ENCODE measurements at places on chromosomes 4 and X.
A peak's percentile ranks its signal among the peaks of the same experiment; 100 is the strongest.

GRCh38 chr4:176601124-176601523, 191.6 kb downstream of the VEGFC start:
- DNase-seq, result no peak

GRCh38 chrX:96102997-96103396, 581.6 kb upstream of the DIAPH2 start:
- no peak for DNase-seq

- no peak for DNase-seq
Observed at GRCh38 chrX:70456256-70456655, 11.6 kb downstream of the DLG3 start.

DNA sequence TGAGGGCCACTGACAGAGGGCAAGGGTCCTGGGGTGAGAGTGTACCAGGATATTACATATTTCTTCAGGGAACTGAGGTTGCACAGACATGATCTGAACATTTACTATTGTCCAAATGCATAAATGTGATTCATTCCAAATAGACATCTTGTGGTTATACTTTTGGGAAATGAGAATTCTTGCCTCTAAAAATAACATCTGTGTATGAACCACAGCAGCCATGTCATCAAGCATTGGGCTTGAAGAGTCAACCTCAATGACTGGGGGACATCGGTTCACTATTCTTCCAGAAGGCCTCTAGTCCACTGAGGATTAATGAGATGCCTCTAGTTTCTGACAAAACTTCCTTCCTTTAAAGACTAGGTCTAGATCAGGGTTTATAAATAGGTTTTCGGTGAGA, 193.1 kb upstream of the GPC4 start:
- no peak for DNase-seq

DNA sequence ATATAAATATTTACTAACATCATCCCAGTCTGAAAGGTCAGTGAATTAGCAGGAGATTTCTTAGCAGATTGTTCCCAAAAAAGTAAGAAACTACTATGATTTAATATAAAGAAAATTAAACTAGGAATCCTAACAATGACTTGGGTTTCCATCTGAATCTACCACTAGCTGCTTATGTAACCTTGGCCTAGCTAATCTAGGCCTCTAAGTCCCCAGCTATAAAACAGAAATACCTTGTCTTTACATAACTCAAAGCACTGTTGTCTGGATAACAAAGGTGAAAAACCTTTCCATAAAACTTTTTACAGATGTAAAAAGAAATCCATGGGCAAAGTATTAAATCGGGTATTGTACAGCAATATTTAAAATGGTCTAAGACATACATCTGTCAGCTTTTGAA, 3.0 kb downstream of the FBXL5 start:
- DNase-seq, result peak; percentile 38

GRCh38 chr4:133102612-133103409, 46.3 kb upstream of the PCDH10 start:
- no peak for DNase-seq

GRCh38 chr4:41539711-41540110, 1.8 kb downstream of the LIMCH1 start:
- DNase-seq, result no peak

- DNase-seq, result no peak
Observed at GRCh38 chrX:25296850-25297249, 281.1 kb upstream of the ARX start.

- no peak for DNase-seq
Observed at GRCh38 chr4:159328766-159329165, 225.9 kb downstream of the RAPGEF2 start.

- no peak for DNase-seq
Observed at GRCh38 chr4:97942137-97942536, 201.1 kb downstream of the STPG2 start.

DNA sequence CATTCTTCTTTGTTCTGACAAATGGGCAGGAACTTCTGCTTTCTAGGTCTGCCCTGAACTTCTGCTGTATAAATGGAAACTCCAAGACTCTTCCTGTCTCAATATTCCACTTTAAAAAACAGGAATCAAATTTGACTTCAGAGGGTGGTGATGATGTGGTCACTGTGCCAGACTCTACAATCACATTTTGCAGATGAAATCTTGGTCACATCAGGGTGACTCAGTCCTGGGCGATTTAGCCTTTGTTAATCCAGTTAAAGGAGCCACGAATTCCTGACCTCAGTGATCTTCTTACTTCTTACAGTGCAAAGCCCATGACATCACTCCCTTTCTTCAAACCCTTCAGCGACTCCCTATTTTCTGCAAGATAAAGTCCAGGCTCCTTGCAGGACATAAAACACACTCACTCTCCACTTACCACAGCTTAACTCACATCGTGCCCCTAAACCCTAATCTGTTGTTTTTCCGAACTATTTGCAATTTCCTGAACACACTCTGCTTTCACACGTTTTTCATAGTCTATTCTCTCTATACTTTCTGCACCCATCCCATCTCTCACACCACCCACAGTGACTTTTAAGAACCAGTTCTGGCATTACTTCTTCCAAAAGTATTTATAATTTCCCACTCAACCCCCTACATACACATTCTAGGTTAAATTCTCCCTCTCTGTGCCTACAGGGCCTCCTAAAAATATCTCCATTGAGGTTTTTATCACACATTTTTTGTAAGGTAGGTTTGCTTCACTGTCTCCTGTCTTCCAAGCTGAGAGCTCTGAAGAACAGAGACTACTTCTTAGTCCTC, 11.1 kb downstream of the GASK1B start:
- DNase-seq, result peak; percentile 45

DNA sequence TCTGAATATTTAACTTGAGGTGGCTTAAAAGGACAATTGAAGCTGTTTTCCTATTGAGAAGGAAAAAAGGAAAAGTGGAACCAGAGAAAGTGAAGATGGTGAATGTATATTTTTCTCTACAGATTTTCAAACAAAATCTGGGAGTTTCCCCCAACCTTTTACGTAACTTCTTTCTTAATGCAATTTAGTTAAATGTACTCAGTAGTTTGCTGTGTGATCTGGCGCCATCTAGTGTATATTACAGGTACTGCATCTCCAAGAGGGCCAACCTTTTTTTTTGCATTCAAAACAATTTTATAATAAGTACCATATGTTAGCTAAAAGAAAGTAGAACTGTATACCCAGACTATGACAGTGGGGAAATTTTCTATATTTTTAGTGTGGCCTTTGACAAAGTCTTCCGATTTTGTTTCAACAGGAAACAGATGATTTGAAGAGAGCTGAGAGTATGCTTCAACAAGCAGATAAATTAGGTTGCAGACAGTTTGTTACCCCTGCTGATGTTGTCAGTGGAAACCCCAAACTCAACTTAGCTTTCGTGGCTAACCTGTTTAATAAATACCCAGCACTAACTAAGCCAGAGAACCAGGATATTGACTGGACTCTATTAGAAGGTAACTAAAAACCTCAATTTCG, 82.0 kb downstream of the PLS3 start:
- DNase-seq, result peak; percentile 58

DNA sequence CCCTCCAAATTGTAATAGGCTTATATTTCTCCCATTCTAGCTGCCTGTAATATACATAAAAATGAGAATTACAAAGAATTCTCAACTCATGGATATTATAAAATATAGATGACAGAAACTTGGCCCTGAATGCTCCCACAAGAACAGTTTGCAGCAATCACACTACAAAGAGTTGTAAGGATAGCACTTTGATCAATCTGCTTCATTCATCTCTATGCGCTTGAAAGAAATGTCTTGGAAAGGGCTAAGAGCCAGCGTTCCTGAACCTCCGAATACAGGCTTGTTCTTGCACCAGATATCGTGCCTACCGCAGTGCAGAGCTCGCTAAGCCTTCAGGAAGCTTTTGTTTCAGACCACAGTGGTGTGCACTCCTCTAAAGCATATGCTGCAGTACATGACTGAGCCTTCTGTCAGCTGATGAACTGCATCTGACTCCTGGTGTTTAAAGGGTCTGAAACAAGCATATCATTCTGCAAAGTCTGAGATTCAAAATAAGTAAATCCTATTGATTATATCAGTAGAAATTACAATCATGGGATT, 417.6 kb upstream of the ZFP42 start:
- no peak for DNase-seq

DNA sequence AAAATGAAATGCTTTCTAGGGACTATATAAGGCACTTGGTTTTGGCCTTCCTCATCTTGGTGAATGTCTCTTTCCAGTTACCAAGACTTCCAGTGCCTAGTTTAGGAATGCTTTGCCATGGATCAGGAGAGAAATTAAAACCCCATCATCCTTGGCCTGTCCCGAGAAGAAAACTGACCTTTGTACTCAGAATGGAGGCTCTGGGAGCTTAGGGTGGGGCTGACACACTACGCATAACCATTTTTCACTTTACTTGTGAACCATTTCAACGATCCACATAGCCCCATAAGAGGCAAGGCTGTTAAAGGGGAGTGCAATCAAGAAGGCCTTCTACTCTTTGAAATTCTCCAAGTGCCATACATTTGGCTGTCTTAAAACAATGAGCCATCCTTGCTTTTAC, 26.7 kb upstream of the ZCCHC13 start:
- no peak for DNase-seq

GRCh38 chr4:156495836-156496235, 475.8 kb downstream of the PDGFC start:
- DNase-seq, result no peak

Data from pons (tissue), 1 donor.